Forelimb muscle (tissue), 1 donor: ENCODE measurements at places on chromosomes 12 and 14.

GRCh38 chr12:126353604-126354003 lies 1288.4 kb downstream of the AACS start:
- no peak for DNase-seq

- DNase-seq, result no peak
Measured at GRCh38 chr12:71216725-71217579, 59.2 kb upstream of the TSPAN8 start.

DNA sequence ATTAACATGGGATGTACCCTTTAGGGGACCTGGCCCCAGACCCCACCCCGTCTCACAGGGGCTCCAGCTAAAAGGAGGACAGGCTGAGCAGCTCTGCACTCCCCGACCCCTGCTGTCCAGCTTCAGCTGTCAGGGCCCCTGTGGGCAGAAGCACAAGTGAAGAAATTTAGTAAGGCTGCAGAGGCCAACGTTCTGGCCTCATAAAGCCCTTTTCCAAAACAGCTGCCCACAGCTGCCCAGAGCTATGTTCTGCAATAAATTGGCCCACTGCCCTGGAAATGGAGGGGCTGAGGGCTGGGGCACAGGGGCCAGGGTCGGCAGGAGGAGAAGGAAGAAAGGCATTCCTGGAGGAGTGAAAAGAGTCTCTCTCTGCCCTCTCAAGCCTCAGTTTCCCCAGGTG lies 357.1 kb downstream of the BCL11B start:
- no peak for DNase-seq

DNA sequence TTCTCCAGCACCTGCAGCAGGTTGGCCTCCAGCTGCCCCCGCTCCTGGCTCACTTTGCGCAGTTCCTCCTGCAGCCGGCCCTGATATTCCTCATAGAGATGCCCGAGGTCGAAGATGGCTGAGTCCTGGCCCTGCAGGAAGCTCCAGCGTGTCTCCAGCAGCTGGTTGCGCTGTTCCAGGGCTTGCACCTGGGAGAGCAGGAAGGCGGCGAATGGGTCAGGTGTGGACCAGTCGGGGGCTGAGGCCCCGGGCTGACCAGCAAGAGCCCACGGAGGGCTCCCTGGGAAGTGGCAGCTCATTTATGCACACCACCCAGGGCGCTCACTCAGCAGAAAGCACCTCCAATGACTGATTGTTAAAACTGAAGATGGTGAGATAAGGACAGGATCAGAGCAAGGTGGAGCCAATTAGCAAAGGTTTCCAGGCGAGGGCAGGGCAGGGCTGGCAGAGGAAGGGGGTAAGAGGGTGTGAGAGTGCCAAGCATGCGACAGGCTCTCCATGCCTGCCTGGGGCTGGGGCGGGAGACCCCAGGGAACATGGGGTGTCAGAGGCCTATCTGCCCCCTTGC lies 6.3 kb downstream of the KRT80 start:
- no peak for DNase-seq
